Kidney capillary endothelial cell (primary cell): ENCODE measurements at places on chromosomes 5 and 9.

DNA sequence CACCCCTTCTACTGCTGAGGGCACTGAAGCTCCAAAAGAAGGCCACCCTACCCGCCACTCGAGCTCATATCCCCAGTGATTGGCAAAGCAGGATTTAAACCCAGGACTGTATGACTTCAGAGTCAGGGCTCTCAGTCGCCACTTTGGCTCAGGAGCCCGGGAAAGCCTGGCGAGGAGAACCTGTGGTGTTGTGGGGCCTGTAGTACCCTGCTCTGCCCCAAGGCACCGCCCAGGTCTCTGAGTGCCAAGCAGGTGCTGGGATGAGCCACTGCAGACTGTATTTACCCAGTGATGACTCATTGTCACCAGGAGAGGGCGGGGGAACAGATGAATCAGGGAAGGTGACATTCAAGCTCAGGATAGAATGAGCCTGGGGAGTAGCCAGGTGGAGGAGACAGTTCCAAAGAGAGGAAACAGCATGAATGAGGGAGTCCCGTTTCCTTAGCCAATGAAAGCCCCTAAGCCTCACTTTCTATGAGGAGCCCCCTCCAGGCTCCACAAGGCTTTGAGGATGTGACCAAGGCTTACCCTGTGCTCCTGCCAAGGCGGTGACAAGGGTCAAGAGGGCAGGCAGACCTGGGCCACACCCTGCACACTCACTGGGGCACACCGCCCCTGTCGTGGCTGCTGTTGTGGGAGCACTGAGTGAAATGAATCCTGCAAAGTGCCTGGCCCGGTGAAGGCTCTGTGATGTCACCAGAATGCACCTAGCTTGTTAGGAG, 17.8 kb upstream of the DPM2 start:
- DNase-seq, result no peak

DNA sequence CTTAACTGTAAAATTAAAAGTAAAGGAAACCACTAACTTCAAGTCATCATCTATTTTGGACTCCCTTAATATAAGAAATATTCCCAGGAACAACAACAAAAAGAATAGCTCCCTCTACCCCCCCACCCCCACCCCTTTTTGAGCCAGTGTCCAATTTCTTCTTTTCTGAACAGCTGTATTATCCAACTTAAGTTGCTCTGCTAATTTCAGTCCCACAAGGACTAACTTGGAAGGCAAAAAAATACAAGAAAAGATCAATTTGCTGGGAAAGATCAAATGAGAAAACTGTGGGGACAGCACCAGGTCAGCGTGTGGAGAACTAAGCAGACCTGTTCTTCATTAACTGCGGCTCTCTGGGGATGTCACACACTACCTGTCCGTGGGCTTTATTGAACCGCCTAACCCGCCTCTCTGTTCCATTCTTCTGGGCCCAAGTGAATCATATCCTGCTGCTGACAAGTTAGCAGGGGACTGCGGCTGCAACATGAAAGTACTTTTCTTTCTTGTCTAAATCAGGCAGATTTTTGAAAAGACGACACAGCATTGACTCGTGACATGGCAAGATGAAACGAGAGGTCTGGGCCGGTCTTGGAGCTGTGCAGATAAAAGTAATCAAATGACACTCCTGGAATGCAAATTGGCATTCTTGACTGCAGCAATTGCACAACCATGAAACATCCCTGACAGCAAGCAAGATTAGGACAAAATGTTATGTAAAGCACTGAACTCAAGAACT, 2.7 kb downstream of the BNC2 start:
- DNase-seq, result peak; percentile 34

DNA sequence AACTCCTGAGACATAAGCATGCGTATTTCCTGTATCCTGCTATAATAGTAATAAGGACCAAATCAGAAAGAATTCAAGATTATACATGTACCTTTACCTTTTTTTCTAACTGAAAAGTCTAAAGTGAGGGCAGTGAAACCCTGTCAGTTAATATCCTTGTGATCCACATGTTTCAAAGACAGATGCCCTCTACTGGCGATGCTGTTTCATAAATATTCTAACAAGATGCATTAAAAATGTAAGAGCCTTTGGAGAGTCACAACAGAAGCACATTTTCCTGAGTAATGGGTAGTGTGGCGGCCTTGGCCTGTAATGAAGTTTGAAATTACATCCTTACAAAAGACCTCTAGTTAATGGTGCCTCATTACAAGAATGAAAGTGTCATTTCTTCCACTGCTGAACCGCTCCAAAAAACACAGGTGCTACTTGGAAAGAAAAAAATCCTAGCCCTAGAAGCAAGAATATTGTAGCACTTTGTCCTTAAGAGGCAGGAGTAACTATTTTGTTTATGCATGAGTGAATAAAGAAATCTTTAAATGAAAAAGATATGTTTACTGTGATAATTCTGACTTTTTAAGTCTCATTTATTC, 232.6 kb downstream of the EPB41L4A start:
- peak; percentile 47 for DNase-seq

DNA sequence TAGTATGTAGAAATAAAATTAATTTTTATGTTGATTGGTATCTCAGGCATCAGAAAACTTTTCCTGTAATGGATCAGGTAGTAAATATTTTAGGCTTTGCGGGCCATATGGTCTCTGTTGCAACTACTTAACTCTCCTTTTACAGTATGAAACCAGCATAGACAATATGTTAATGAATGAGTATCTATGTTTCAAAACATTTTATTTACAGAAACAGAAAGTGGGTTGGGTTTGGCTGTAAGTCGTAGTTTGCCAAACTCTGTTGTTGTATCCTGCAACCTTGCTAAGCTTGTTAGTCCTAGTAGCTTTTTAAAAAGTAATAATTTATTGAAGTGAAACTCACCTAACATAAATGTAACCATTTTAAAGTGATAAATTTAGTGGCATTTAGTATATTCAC, 132.1 kb downstream of the NR3C1 start:
- no peak for DNase-seq

DNA sequence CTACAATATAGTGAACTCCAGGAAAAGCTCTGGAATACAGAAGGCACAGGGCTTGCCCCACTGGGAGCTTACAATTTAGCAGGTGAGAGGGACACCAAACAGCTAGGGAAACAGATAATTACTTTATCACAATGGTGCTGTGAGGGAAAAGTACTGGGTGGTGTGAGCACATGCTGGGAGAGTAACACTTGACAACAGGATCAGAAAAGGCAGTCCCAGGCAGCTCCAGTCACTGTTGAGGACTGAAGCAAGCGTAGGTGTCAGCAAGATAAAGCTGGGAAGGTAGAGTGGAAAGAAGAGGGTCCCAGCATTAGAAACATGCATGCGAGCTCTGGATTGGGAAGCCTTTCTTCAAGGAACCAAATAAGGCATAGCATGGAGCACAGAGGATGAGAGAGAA, 296.0 kb downstream of the ATPSCKMT start:
- DNase-seq, result no peak

DNA sequence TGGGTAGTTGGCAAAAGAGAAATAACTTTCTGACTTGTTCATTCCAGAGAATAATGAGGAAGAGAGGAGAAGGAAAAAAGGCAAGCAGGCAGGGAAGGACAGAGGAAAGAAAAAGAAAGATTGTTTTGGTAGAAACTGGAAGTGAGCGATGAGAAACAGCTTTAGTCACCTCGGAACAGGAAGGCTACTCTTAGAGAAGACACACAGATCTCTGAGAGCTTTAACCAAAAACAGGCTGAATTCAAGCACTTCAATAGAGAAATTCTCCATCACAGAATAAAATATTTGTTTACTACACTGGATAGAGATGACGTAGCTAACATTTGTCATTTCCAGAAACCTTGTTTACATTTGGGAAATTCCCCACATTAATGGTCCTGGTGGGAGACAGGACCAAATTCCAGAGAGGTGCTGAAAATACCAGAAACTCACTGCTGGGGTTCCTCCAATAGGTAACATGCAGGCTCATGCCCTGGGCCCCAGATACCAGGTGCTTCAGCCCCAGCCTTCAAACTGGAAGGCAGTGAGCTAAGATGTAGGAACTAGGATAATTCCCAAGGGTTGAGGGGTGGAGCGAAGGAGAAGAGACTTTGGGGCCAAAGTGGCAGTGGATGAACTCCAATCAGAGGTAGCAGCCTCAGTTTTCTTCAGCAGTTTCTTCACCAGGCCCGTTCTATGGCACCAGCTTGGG, 227.7 kb upstream of the GRAMD2B start:
- no peak for DNase-seq

- DNase-seq, result peak; percentile 34
Measured at GRCh38 chr5:74310386-74310785, 330.1 kb downstream of the ENC1 start.

DNA sequence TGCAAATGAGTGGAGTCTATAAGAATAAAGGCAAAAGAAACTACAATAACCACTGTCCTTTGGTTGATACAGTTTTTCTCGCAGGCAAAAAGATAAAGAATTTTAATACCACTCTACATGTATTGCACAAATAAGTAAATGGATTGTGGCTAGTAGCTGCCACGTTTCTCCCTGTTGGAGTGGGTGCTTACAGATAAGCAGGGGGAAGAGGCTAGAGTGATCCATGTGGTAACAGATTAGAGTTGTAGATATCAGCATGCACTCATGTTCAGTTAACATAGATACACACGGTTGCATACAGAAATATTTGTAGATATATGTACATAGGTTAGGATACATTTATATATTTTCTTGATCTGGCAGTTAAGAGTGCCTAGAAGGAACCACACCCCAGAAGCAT, 179.5 kb downstream of the ARHGEF28 start:
- no peak for DNase-seq

DNA sequence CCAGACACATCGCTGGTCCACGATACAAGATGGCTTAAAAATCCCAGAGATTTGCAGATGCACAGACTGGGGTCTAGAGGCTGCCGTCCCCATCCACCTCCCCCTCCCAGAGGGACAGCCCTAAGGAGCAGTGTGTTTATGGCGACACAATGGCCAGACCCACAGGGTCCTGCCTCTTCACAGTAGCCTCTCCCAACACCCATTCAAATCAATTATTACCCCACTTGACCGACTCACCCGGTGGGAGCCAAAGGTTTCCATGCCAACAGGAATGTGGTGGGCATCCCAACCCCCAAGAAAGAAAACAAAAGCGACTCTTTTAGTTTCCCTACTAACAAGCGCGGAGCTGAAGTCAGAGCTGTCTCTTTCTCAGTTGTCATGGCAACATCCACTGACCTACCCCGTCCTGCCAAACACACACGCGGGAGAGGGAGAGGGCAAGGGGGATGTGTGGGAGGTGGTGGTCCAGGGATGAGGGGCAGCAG, 209.0 kb downstream of the TTLL11 start:
- no peak for DNase-seq

DNA sequence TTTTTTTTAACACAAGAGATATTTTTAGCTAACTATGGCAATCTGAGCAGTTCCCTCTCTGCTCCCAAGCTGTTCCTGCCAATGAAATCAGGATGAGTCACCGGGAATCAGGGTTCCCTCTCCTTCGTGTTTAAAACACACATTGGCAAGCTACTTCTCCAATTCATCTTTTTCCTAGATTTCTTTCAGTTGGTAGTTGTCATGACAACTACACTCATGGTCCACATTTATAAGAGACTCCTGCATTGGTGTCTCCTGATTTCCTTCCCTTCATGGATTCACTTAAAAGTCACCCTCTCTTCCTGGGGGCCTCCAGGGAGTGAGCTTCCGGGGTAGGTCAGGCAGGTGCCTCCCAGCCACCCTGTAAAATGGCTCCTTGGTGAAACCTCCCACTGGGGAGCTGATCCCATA, 72.3 kb upstream of the NIPAL4 start:
- DNase-seq, result peak; percentile 67

GRCh38 chr5:103525361-103525760, 37.2 kb downstream of the NUDT12 start:
- no peak for DNase-seq

- DNase-seq, result no peak
Measured at GRCh38 chr5:150163547-150164059, 3.0 kb upstream of the CDX1 start.

DNA sequence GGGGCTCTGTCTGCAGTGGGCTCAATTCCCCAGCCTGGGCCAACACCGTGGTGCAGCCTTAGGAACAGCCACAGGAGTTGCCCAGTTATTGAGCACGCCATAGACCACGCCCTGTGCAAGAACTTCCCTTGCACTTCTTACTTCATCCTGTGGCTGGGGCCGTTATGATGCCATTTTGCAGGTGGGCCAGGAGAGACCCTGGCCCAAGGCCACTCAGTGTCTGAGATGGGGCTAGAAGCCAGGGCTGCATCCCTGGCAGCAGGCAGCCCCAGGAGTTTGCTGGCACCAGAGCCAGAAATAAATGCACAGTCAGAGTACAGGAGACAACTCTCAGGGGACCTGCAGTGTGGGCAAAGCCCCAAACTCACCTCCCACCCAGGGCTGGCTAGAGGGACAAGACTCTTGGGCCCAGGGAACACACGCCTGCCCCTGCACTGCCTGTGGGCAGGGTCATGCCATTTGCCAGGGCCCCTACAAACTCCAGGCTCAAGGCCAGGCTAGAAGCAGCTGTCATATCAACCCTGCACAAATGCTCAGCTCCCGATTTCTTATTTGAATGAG, 6.7 kb downstream of the CORO2A start:
- DNase-seq, result no peak

- DNase-seq, result no peak
Measured at GRCh38 chr5:150644514-150644913, 4.1 kb downstream of the SYNPO start.

- DNase-seq, result no peak
Measured at GRCh38 chr5:156474251-156474650, 147.3 kb downstream of the SGCD start.

DNA sequence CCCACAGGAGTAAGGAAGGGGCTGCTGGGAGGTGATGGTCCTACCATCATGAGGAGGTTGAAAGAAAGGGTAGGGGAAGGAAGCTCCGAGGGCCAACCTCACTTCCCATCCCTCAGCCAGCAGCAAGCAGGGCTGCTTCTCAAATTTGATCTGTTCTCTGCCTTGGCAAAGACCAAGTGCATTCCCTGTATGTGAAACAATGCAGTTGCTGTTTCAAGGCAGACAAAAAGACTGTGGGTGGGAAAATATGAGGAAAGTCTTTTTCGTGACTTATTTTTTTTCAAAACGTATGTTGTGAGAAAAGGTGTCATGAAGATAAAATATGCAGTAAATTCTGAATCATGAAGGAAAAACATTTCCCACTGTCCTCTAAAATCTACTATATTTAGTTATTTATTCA, 165.9 kb downstream of the ARSB start:
- no peak for DNase-seq

- DNase-seq, result no peak
Measured at GRCh38 chr5:101664071-101664791, 631.9 kb downstream of the SLCO4C1 start.

DNA sequence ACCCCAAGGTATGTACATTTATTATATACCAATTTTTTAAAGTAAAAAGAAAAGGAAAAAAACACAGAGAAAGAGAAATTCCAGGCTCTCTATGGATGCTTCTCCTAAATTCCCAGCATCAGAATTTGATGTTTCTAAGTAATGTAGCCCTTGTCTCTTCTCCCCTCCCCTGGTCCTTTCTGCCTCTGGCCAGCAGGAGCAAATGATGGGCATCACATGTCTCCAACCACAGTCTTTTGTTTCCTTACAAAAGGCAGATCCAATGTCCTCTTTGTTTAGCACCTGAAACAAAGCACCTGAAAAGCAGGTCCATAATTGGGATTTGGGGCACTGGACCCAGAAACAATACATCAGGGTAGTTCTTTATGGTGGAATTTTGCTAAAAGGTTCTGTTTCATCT, 50.4 kb upstream of the APC start:
- DNase-seq, result no peak
